ENCODE measurements at places on chromosomes 4 and X.

GRCh38 chr4:180745019-180745418 is 1498.2 kb upstream of the TENM3 start:
- no peak for DNase-seq

- no peak for DNase-seq
These were observed 429.2 kb downstream of the GPAT3 start for GRCh38 chr4:83964996-83965541.

DNA sequence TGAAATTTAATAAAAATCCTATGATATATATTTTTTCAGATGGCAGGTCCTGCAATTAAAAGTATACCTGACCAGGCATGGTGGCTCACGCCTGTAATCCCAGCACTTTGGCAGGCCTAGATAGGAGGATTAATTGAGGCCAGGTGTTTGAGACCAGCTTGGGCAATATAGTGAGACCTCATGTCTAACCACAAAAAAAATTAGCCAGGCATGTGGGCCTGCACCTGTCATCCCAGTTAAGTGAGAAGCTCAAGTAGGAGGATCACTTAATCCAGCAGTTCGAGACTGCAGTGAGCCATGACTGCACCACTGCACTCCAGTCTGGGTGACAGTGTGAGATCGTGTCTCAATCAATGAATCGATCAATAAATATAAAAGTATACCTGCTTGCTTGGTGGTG is 2.5 kb downstream of the OCIAD2 start:
- no peak for DNase-seq

- DNase-seq = no peak
These were observed 98.7 kb upstream of the CCSER1 start for GRCh38 chr4:90028460-90028859.

DNA sequence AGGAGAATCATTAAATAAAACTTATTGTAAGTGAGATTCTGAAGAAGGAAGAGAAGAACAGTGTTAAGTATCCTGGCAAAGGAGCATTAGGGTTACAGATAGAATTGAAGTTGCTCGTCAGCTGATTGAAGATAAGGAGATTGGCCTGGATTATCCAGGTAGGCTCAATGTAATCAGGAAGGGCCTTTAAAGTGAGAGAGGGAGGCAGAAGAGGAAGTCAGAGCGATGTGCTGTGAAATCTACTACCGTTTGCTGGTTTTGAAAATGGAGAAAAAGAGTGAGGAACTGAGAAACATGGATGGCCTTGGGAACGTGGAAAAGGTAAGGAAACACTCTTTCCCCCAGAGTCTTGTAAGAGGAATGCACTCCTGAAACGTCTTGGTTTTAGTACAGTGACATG is 245.7 kb downstream of the ANTXR2 start:
- no peak for DNase-seq

GRCh38 chrX:40912166-40912565 is 173.1 kb upstream of the USP9X start:
- no peak for DNase-seq

GRCh38 chr4:159410076-159410777 is 307.3 kb downstream of the RAPGEF2 start:
- DNase-seq = no peak

- no peak for DNase-seq
These were observed 51.3 kb downstream of the TENT5D start for GRCh38 chrX:80471582-80471981.

DNA sequence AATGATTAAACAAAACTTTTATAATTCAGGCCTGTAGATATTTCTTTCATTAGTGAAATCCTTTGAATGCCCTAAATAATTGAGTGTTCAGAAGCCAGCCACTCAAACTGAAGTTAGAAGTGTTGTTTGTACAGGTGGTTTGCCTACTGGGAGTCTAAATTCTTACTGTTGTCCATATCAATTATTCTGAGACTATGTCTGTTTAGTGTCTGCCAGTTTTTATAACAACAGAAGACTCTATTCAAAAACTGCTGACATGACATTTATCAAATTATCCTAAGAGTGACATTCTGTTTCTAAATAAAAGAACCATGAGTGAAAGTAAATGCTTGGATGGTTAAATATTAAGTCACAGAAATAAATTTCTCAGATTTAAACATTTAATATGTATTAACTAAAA is 375.1 kb downstream of the FAT4 start:
- DNase-seq = no peak
